ENCODE measurements at places on chromosomes 2 and 18.

DNA sequence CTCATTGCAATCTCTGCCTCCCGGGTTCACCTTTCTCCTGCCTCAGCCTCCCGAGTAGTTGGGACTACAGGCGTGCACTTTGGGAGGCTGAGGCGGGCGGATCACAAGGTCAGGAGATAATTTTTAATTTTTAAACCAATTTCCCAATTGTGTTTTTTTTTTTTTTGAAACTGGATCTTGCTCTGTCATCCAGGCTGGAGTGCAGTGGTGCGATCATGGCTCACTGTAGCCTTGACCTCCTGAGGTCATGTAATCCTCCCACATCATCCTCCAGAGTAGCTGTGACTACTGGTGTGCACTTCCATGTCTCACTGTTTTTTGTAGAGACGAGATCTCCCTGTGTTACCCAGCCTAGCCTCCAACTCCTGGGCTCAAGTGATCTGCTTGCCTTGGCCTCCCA, 49.3 kb downstream of the GLS start:
- no peak for DNase-seq

DNA sequence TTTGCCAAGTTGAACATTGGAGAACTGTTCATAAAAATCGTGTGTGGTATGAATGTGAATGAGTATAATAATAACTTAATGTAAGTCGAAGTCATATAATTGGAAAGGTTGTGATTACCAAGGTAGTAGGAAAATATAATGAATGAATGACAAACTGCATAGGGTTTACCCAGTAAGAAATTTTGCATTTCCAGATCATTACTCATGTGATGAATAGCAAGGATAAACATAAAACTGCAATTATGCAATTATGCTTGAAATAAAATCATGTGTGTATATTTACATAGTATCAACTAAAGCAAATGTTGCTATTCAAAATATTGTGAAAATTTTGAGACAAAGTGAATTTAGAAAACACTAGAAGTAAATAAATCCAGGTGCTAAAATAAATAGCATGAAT, 1108.7 kb upstream of the TMEFF2 start:
- DNase-seq, result no peak

DNA sequence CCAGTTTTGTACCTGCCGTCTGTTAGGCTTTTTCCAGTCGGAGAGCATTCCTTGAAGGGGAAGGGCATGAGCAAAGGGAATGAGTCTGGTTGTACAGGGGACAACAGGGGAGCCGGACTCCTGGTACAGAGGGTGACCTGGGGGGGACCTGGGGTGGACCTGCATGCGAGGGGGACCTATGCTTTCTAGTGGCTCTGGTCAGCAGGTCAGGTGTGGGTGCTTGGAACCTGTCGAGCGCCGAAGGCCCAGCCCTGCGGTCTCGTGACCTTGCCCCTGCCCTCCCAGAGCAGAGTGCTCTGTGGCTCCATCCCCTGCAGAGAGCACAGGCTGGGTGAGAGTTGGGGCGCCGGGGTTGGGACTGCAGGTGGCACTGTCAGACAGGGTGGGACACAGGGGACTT, 96.7 kb upstream of the ASAP2 start:
- no peak for DNase-seq

DNA sequence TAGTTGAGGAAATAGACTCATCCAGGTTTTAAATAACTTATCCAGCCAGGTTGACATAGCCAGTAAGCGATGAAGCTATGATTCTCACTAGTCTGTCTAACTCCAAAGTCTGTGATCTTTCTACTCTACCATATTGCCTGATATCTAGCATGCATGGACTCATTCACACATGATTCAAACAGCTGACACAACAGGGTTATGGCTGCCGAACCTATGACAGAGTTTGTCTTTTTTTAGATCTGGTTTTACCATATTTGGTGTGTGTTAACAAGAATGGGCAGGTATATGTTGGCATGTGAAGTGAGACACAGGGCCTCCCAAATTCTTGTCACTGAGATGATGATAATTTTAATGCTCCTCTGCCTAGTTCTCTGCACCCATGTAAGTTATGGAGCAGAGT, 210.6 kb downstream of the BABAM2 start:
- no peak for DNase-seq

- peak; percentile 86 for DNase-seq
Measured at GRCh38 chr2:23803965-23804542, 122.9 kb downstream of the ATAD2B start.

DNA sequence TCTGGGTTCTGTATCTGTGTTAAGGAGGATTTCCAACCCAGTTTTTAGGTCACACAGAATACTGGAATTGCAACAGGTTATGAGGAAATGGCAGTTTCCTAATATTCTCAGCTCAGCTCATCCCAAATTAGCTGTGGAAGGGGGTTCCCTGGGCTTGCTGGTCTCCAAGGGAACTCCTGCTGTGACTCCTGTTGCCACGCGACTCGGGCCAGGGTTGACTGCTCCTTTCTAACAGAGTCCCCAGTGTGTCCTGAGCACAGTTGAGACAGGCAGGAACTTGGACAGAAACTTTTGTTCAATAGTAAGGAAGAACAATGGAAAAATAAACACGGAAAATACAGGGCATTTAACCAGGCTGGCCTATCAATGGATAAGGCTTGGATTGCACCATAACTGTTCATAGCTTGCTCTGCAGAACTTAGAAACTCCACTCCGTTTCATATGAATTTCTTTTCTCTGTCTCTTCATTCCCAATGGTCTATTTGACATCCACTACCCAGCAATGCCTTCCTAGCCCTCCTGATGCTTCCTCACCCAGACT, 3.8 kb upstream of the ROCK2 start:
- no peak for DNase-seq

DNA sequence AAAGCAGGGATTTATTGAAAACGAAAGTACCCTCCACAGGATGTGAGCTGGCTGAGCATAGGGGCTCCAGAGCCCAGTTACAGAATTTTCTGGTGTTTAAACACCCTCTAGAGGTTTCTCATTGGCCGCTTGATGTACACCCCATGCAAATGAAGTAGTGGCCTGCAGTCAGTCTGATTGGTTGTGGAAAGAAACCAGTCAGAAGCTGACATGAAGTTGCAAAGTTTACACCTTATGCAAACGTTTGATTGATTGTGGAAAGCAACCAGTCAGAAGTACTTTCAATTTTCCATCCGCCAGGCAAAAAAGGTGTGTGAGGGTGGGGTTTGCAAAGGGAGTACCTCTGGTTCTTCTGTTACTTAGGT, 62.3 kb downstream of the VWA3B start:
- DNase-seq, result no peak

DNA sequence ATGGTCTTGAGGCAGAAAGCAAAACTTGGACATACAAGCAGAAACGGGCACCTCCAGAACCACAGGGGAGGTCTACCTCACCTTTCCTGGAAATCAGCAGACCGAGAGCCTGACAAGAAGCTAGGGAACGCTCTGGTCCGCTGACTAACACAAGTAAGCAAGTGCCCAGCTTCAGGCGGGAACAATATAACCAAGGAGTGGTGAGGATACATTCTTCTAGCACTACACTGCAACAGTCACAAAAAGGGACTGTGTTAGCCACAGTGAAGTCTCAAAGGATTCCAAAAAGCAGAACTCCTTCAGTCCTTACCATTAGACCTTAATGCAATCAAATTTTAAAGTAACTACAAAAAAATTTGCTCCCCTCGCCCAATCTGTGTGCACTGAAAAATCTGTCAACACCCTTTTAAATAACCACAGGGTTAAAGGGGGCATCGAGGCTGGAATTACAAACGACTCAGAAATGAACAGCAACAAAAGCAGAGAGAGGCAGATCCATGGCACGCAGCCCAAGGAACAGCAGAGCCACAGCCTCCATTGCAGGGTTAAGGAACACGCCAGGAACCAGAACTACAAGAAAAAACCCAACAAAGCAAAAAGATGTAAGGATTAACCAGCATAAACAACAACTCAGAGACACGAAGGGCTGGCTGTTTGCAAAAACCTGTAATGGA, 7.1 kb downstream of the THAP4 start:
- DNase-seq, result no peak

GRCh38 chr2:58939388-58939787, 698.3 kb upstream of the FANCL start:
- no peak for DNase-seq

DNA sequence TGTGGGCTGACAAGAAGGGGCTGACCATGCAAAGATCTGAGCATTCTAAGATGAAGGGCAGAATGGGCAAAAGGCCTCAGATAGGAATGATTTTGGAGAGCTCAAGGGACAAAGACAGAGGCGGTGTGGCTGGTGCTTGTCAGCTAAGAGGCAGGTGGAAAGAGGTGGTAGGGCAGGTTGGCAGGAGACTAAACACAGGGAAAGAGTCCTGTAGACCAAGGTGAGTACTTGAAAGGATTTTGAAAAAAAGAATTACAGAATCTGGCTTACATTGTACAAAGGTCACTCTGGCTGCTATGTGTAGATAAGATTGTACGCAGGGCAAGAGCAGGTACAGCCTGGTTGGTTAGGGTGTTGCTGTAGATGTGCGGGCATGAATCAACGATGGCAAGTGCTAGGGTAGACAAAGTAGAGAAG, 50.6 kb downstream of the STK39 start:
- no peak for DNase-seq

GRCh38 chr2:68885074-68885810, 14.0 kb upstream of the BMP10 start:
- no peak for DNase-seq

GRCh38 chr2:102346381-102347130, 9.0 kb upstream of the IL18R1 start:
- no peak for DNase-seq

DNA sequence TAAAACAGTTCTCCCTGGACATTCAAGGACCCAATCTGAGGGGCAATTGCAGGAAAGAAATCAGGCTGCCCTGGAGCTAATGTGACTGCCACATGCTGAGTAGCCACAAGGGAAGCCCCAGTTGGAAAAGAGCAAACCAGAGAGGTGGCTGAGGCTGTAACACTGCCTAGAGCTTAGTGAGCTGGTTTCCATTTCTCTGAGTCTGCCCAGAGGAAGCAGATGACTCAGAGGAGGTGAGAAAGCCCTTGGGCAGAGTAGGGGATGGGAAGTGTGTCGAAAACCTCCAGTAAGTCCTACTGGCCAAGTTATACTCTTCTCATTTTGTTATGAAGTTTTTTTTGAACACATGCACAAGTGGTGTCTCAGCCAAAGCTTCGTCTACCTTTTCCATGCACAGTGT, 753.0 kb downstream of the CNTNAP5 start:
- no peak for DNase-seq

- peak; percentile 58 for DNase-seq
Measured at GRCh38 chr2:32553829-32554432, 73.9 kb upstream of the TTC27 start.

DNA sequence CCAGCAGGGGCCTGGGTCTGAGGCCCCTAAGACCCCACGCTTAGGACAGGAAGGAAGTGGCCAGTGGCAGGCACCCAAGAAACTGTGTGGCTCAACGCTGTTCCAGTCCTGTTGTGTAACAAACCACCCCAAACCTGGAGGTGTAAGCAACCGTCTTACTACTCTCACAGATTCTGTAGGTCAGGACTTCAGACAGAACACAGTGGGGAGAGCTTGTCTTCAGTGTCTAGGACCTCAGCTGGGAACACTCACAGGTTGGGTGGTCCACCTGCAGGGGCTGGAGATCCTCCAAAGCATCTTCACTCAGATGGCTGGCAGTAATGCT, 123.0 kb downstream of the KLHL29 start:
- no peak for DNase-seq

- DNase-seq, result no peak
Measured at GRCh38 chr2:134683561-134684112, 35.2 kb downstream of the TMEM163 start.

GRCh38 chr18:34248727-34249126, 24.0 kb upstream of the NOL4 start:
- DNase-seq, result no peak

GRCh38 chr2:121017396-121017795, 267.6 kb downstream of the TFCP2L1 start:
- no peak for DNase-seq

DNA sequence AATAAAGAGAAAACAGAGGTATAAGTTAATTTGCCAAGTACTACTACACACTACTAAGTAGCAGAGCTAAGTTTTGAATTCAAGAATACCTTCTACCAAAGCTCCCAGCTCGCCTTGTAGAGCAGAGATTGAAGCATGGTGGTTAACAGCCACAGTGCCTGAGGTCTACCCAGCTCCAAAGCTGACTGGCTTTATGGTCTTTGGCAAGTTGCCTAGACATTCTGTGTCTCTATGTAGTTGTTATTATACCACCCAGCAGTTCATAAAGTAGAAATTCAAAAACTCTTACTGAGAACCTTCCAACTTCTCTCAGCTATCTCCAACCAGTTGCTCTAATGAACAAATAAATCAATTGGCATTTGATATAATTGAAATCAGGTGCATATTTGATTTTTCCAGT, 87.8 kb downstream of the PDE11A start:
- DNase-seq, result no peak

GRCh38 chr2:41510108-41510507, 537.7 kb upstream of the PKDCC start:
- no peak for DNase-seq

DNA sequence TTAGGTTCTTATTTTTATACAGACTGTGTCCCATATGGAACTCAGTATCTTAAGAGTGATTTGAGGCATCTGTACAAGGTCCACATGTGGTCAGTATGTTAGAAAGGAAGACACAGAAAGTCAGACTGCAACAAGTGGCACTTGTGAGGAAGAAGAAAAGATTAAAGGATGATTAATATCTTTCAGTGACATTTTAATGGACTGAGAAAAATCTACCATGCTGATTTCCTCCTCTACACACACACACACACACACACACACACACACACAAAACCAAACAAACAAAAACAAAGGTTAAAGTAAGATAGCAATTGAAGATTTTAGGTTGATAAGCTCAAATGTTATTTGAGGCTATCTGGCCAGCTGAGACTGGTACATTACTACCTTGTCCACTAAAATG, 94.5 kb upstream of the CHRNA1 start:
- no peak for DNase-seq

GRCh38 chr2:102915128-102915527, 153.3 kb downstream of the TMEM182 start:
- DNase-seq, result no peak

DNA sequence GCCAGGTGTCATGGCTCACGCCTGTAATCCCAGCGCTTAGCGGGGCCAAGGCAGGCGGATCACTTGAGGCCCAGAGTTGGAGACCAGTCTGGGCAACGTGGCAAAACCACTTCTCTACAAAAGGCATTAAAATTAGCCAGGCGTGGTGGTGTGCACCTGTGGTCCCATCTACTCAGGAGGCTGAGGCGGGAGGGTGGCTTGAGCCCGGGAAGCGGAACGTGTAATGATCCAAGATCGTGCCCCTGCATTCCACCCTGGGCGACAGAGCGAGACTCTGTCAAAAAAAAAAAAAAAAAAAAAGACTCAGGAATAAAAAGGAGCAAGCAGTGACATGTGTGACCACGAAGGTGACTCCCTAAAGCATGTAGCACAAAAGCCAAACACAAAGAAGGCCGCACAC, 50.1 kb upstream of the SALL3 start:
- DNase-seq, result no peak
